ENCODE measurements at places on chromosomes 12 and 14. TPM values are rescaled to one million over a fixed set of nuclear protein-coding genes. Genes with fewer than 3 reads are reported as not detected.
A peak's percentile ranks its signal among the peaks of the same experiment; 100 is the strongest.

GRCh38 chr14:55556929-55557623 is 22.9 kb upstream of the KTN1 start:
- DNase-seq = peak; percentile 80

DNA sequence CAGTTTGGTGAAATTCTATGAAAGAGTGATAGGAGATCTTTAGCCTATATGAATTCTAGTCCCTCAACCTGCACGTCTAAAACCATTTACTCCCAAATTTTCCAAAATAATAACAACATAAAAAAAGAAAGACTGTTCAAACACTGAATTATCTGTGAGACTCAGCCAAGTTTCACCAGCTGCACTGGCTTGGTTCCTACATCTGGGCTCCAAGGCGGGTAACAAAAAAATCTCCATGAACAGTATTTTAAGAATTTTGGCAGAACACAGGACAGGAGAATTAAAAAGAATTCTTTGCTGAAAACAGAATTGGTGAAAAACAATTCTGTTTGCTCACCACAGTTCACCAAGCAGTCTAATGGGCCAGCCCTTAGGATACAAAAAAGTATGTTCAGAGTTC is 536.8 kb upstream of the ATP2B1 start:
- no peak for DNase-seq

DNA sequence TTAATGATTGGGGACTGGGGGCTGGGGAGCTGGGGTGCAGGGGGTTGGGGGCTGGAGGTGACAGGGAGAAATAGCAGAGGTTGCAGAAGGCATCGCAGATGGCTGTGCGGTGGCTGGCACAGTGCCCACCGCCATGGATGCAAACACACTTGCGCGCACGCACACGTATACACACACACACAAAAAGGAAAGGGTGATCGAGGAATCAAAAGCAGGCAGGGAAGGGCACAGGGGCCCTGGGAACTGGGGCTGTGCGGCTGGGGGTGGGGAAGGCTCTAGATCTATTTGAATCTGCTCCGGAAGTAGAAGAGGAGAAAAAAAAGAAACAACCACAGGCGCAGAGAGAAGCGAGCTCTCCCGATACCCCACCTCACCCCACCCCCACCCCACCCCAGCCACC is 39.4 kb downstream of the ZFHX2 start:
- DNase-seq = peak; percentile 22

- DNase-seq = no peak
Observed at GRCh38 chr12:101470939-101471338, 4.2 kb upstream of the SPIC start.

GRCh38 chr12:5220835-5221234 is 177.2 kb downstream of the KCNA5 start:
- no peak for DNase-seq

- DNase-seq = no peak
Observed at GRCh38 chr12:43762596-43762995, 3.8 kb downstream of the IRAK4 start.

DNA sequence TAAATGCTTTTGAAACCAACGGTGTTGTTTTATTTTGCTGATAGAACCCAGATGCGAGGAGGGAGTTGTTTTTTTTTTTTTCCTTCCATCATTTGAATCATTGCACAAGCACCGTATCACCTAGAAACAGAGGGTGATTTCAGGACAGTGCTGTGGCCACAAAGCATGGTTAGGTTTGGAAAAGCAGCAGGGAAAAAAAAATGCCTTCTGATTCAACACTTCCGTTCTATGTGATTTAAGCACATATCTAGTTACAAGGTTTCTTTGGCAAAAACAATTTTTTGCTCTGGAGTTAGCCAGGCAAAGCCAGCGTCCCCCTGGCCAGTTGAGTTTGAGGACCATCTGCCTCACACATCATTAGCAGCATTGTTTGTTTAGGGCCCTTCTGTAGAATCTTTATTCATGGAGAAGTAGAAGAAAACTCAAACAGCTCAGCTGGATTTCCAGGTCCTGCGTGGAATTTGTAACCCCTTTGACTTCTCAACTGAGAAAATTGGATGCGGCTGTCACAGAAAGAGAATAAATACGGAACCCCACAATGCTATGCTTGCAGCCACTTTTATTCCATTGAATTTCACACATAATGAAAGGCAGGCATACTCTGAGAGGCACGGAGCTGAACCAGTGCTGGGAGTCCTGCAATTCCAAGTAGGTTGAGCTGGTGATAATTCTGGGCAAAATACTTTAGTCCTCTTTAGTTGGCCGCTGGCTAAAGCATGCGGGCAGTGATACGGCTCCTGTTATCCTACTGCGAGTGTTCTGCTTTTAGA is 17.0 kb upstream of the WNT5B start:
- DNase-seq = no peak

- no peak for DNase-seq
Observed at GRCh38 chr12:128326406-128326805, 59.4 kb downstream of the TMEM132C start.

DNA sequence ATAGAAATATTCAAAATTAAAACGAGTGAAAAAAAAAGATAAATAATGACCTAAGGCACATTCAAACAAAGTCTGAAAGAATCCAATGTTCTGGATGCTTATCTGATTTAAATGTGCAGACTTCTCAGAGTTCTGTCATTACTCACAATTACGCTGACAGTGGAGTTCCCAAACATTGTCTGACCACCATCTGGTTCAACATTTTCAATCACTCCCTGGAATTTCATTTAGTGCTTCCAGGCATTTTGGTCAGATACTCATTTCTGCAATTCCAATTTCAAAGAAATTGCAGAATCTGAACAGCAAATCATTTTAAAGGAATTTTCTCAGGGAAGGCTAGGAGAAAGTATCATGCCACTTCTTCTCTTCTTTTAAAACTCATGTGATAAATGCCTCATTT is 398.2 kb upstream of the PDE3A start:
- no peak for DNase-seq

DNA sequence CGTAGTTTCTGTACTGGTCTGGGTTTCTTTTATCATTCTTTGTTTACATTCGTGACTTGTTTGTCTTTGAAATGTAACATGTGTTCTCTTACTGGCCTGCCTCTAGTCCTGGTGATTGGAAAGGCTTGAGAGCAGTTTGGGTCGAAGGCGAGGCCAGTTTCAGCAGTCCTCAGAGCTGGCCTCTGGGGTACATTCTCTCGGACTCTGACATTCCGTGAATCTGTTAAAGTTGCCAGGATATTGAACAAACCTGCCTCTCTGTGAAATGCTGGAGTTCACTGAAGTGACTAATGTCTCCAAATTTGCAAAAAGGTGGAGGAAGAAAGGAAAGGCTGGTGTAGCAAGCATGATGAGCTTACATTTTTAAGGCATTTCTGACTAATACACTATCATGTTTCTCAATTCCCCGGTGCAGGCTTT is 1.5 kb downstream of the PLEKHA5 start:
- DNase-seq = peak; percentile 6

GRCh38 chr12:56728139-56728861 is 3.2 kb upstream of the NACA start:
- no peak for DNase-seq

- DNase-seq = peak; percentile 67
Observed at GRCh38 chr12:123126294-123127181, 24.4 kb downstream of the PITPNM2 start.

- DNase-seq = no peak
Observed at GRCh38 chr12:6699989-6700645, 498 bp downstream of the PIANP start.

DNA sequence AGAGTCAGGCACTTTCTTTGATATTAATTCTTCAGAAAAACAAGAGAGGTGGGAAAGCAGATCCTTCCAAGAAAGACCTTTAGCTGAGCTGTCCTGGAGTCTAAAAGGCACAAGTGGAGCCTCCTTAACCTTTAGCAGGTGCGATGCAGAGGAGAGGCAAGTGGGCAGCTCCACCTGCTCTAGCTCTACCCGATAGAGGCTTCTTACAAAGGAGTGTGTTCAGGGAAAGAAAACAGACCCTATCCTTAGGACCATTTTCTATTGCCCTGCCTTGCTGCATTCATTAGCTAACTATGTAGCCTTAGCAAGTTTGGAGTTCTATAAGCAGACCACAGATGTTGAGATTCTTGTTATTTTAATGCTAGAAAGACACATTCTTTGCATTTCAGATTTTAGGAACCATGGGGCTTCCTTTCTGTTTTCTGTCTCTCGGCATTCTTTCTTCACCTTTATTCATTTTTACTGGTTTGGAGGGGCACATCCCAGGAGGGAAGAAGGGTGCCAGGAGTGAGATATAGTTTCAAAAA is 214.5 kb downstream of the EGLN3 start:
- DNase-seq = no peak

- DNase-seq = no peak
Observed at GRCh38 chr12:101855976-101856375, 21.4 kb upstream of the DRAM1 start.

GRCh38 chr14:102691763-102692162 is 85.5 kb upstream of the TRAF3 start:
- no peak for DNase-seq

- no peak for DNase-seq
Observed at GRCh38 chr12:108052260-108052659, 76.8 kb upstream of the WSCD2 start.

DNA sequence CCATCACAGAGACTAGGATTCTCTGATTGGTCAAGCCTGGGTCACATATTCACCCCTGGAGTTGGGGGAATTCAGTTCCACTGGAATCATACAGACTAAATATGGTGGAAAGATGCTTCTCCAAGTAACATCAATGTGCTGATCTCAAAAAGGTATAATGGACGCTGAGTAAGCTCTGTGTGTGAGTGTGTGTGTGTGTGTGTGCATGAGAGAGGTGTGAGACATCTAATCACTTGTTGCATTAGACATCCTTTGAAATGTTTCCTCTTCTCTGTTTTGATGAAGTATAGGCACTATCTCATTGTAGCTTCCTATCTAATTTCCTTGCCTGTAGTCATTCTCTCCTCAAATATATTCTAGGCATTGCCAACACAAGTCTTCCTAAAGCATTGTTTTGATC is 5.0 kb upstream of the RAB3IP start:
- DNase-seq = no peak

- DNase-seq = no peak
Observed at GRCh38 chr14:92549859-92550230, 36.3 kb downstream of the RIN3 start.

- no peak for DNase-seq
Observed at GRCh38 chr14:75323571-75323970, 44.9 kb downstream of the FOS start.

GRCh38 chr12:94204499-94205247 is 56.3 kb downstream of the PLXNC1 start:
- DNase-seq = no peak

DNA sequence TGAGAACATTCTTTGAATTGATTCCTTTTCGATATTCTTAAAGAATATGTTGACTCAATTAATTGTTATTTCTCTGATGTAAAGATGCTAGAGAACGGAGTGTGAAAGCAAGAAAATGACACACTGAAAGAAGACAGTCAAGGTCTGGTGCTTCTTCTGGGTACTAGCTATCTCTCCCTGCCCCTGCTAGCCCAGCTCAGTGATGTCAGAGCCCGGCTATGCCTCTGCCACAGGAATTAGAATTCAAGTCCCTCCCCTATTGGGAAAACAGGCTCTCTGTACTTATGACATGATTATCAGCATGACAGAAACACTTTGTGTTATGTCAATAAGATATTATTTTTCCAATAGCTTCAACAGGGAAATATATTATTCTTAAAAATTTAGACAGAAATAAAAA is 252.4 kb downstream of the KCNC2 start:
- DNase-seq = no peak

- peak; percentile 21 for DNase-seq
Observed at GRCh38 chr12:14216405-14217294, 148.8 kb upstream of the ATF7IP start.

DNA sequence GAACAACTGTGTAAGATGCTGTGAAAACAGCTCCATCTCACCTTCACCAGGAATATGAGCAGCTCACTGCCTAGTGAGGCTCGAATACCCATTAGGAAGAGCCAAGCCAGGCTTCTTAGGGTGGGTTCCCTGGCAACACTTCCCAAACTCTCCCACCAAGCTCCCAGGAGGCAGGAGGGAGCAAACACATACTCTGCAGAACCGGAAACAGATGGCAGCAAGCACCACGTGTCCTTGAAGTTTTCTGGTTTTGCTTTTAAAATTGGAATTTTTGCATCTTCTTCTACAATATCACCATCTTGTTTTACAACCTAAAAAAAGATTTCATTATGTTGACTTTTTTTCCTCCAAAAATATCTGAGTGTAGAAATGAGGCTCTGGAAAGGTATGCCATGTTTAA is 186.7 kb downstream of the ZFP36L1 start:
- DNase-seq = no peak

- peak; percentile 76 for DNase-seq
Observed at GRCh38 chr12:121800694-121801594, 2.9 kb upstream of the SETD1B start.

DNA sequence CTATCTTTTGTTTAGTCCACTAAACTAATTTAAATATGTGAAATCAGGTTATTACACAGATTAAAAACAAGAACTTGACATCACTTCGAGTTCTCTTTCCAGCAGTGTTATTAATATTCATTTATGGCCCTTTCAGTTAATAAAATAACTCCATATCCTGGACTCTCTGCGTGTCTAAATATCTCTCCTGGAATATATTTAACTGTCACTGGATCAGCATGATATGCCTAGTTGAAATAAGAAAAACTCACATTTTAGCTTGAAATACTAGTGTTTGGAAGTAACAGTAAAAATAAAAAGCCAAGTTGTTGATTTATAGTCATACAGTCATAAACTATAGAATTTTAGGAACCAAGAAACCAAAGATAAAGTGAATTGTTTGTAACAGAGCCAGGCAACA is 45.6 kb downstream of the ABCC9 start:
- DNase-seq = no peak

- DNase-seq = no peak
Observed at GRCh38 chr14:75720116-75720515, 59.1 kb downstream of the TTLL5 start.

- no peak for DNase-seq
Observed at GRCh38 chr12:4243091-4243490, 30.5 kb upstream of the CCND2 start.

DNA sequence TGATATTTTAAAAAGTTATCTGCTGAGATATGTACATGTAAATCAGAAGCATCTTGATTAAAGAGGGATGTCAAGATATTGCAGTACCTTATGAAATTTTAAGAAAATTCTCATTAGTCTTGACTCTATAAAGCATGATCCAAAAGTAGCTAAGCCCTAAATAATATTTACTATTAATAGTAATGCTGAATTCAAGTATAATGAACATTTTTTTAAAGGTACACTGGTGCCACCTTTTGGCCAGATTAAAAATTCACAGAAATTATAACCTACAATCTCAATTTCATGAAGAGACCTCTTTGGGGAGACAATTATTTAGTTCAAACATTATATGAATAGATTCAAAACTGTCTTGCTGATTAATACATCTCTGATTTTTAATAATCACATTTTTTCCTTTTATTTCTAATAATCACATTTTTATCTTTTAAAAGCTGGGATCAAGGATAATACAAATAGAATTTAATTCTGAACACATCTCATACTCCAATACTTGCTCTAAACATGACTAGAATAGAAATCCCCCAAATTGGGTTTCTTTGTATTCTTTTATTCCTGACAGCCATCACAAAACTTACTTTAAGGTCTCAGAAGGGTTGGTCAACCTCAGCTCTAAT is 13.4 kb downstream of the AKAP5 start:
- DNase-seq = peak; percentile 37

- peak; percentile 58 for DNase-seq
Observed at GRCh38 chr14:89013098-89013504, 188.7 kb downstream of the TTC8 start.

Gene IKZF4
- total RNA-seq = 9.5 TPM

Gene LRRK2
- total RNA-seq = 3.4 TPM

Gene HOXC12
- total RNA-seq = 6.1 TPM

Gene FOXA1
- 7.5 TPM for total RNA-seq

Gene TMEM119
- total RNA-seq = not detected

Gene ACVR1B
- 25.5 TPM for total RNA-seq

Gene AQP5
- not detected for total RNA-seq

Gene MGAT4C
- total RNA-seq = 10.3 TPM
